ENCODE measurements at places on chromosomes 1 and 21.

- no peaks in the 10 kb centered on the region for H3K36me3 ChIP-seq
Measured at GRCh38 chr1:55214934-55215193, 300 bp downstream of the USP24 start.

- DNase-seq: no peak
- no peaks in the 10 kb centered on the region for H3K36me3 ChIP-seq
- peaks cover 34% of the 10 kb centered on the region for H3K4me1 ChIP-seq
- no peak overlapping the region for H3K27ac ChIP-seq
- H3K4me3 ChIP-seq: no peak overlapping the region
Measured at GRCh38 chr1:44422161-44422560, 17.1 kb downstream of the RNF220 start.

DNA sequence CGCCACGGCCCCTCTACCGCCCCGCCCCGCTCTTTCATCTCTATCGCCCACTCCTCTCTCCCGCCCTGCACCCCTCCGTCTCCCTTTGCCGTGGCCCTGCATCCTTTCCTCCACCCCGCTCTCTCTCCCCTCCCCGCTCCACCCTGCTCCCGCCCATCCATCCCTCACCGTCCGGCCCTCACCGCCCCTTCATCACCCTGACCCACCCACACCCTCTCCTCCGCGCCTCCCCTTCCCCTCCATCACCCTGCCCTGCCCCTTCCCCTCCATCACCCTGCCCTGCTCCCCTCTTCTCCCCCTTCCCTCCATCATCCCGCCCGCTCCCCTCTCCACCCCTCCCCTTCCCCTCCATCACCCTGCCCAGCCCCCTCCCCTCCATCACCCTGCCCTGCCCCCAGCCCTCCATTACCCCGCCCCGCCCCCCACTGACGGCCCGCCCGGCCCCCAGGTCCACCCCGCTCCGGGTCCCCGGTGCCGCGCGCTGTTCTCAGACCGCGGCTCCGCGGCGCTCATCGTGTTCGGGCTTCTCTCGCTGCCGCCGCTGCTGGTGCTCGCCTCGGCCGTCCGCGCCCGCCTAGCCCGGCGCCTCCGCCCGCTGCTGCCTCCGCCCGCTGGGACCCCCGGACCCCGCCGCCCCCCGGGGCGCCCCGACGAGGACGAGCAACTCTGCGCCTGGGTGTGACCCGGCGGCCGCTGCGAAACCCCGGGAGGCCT is 6.2 kb upstream of the ANKRD65 start:
- H3K4me1 ChIP-seq: peaks cover 38% of the 10 kb centered on the region
- DNase-seq: peak; percentile 74
- H3K4me3 ChIP-seq: peak overlapping the region; percentile 48
- no peaks in the 10 kb centered on the region for H3K27me3 ChIP-seq

GRCh38 chr1:189859385-189859977 is 618.2 kb downstream of the BRINP3 start:
- H3K27me3 ChIP-seq: no peaks in the 10 kb centered on the region
- H3K27ac ChIP-seq: no peak overlapping the region
- H3K36me3 ChIP-seq: no peaks in the 10 kb centered on the region

- no peaks in the 10 kb centered on the region for H3K36me3 ChIP-seq
- no peak for DNase-seq
- no peak overlapping the region for H3K27ac ChIP-seq
- peaks cover 49% of the 10 kb centered on the region for H3K4me1 ChIP-seq
Measured at GRCh38 chr1:94865360-94865759, 45.2 kb downstream of the SLC44A3 start.

DNA sequence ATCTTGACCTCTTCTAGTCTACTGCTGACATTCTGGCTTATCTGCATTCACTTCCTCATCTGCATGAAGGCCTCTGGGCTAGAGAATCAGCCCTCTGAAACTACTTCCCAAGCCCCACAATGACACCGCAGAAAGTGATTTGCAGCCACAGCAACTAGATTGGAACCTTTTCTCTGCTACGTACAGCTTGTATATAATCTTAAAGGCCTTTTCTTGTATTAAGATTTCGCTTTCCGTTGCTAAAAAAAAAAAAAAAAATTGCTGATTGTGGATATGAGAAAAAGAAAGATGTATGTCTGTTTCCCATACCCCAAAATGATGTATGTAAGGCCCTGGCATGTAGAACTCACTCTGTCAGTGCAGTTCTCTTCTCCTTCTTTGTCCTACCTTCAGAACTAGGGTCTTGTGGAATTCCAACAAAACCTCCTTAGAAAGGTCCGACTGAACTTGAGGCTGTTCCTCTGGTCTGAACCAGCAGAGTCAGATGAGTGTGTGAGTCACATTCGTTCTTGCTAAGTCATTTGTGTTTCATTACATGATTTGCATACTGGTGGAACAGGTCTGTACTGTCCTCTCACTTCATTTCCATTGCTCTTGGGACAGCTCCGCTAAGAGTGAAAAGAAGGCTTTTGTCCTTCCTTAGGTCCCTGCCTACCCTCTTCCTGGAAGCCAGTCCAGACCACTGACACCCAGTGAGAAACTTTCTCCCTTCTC is 62.7 kb downstream of the PLPP3 start:
- H3K4me3 ChIP-seq: no peak overlapping the region
- H3K27me3 ChIP-seq: no peaks in the 10 kb centered on the region
- H3K27ac ChIP-seq: no peak overlapping the region
- peaks cover 6% of the 10 kb centered on the region for H3K4me1 ChIP-seq

DNA sequence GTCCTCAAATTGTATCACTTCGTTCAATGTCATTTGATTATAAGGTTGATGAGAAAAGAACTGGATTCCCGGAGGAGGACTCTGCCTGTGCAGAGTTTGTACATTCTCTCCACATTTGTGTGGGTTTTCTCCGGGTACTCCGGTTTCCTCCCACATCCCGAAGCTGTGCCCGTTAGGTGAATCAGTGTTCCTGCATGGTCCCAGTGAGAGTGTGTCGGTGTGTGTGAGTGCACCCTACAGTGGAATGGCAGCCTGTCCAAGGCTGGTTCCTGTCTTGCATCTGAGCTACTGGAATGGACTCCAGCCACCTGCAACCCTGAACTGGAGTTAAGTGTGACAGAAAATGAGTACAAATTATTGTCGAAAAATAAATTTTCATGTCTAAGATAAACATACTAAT is 92.2 kb upstream of the KCTD3 start:
- no peaks in the 10 kb centered on the region for H3K27me3 ChIP-seq
- H3K4me1 ChIP-seq: no peaks in the 10 kb centered on the region
- H3K27ac ChIP-seq: no peak overlapping the region
- DNase-seq: no peak

DNA sequence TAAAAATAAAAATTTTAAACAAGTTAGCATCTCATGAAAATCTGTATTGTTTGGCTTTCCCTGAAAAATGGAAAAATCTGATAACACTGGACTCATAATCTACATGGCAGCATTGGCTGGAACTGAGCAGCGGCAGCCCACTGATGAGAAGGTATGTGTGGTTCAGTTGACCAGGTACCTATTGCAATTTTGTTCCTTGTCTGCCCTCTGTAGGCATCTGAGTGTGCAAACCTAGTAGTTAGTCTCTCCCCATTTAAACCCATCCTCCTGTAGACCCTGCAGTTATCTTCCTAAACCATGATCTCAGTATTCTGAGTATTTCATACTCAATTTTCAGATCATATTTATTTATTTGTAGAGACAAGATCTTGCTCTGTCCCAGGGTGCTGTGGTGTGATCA is 59.4 kb upstream of the SERBP1 start:
- H3K27ac ChIP-seq: no peak overlapping the region
- peak; percentile 39 for DNase-seq
- no peaks in the 10 kb centered on the region for H3K36me3 ChIP-seq
- H3K27me3 ChIP-seq: no peaks in the 10 kb centered on the region
- peaks cover 7% of the 10 kb centered on the region for H3K4me1 ChIP-seq
- no peak overlapping the region for H3K4me3 ChIP-seq

- H3K27me3 ChIP-seq: no peaks in the 10 kb centered on the region
- H3K36me3 ChIP-seq: no peaks in the 10 kb centered on the region
- H3K27ac ChIP-seq: peak overlapping the region; percentile 57
Measured at GRCh38 chr1:35539073-35539823, 18.0 kb downstream of the KIAA0319L start.

- no peaks in the 10 kb centered on the region for H3K36me3 ChIP-seq
- no peak for DNase-seq
- H3K4me1 ChIP-seq: no peaks in the 10 kb centered on the region
- no peak overlapping the region for H3K27ac ChIP-seq
Measured at GRCh38 chr21:28608646-28609045, 384.0 kb downstream of the LTN1 start.

DNA sequence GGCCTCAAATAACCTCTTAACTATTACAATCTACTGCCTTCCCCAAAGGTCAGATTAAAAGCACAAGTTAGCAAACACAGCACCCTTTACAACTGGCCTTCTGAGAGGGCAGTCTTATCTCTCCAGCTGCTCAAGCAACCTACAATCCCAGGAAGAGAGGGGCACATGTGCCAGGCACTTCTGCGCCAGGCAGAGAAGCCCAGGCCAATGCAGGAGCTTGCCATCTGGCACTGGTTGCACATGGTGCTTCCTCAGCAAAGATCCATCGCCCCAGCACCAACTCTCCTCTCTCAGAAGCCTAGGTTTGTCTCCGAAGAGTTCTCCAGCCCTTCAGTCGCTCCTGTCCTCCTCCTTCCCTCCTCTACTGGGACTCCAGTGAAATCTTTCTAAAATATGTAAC is 2.5 kb downstream of the STK40 start:
- no peak overlapping the region for H3K27ac ChIP-seq
- H3K4me1 ChIP-seq: peaks cover 27% of the 10 kb centered on the region
- no peak for DNase-seq
- H3K27me3 ChIP-seq: no peaks in the 10 kb centered on the region
- no peak overlapping the region for H3K4me3 ChIP-seq

GRCh38 chr21:44949161-44949778 is 9.4 kb downstream of the SLX9 start:
- no peak for DNase-seq
- no peaks in the 10 kb centered on the region for H3K27me3 ChIP-seq
- H3K4me1 ChIP-seq: no peaks in the 10 kb centered on the region
- H3K36me3 ChIP-seq: no peaks in the 10 kb centered on the region

GRCh38 chr1:86062453-86062852 is 94.1 kb downstream of the COL24A1 start:
- no peaks in the 10 kb centered on the region for H3K36me3 ChIP-seq
- no peak for DNase-seq
- H3K27ac ChIP-seq: no peak overlapping the region
- H3K27me3 ChIP-seq: no peaks in the 10 kb centered on the region
- no peak overlapping the region for H3K4me3 ChIP-seq
- H3K4me1 ChIP-seq: peaks cover 36% of the 10 kb centered on the region

GRCh38 chr1:54542962-54543539 is 5.0 kb upstream of the ACOT11 start:
- H3K4me3 ChIP-seq: peak overlapping the region; percentile 50
- H3K4me1 ChIP-seq: peaks cover 7% of the 10 kb centered on the region
- DNase-seq: no peak
- peaks cover 20% of the 10 kb centered on the region for H3K27me3 ChIP-seq
- H3K36me3 ChIP-seq: no peaks in the 10 kb centered on the region
- H3K27ac ChIP-seq: no peak overlapping the region

DNA sequence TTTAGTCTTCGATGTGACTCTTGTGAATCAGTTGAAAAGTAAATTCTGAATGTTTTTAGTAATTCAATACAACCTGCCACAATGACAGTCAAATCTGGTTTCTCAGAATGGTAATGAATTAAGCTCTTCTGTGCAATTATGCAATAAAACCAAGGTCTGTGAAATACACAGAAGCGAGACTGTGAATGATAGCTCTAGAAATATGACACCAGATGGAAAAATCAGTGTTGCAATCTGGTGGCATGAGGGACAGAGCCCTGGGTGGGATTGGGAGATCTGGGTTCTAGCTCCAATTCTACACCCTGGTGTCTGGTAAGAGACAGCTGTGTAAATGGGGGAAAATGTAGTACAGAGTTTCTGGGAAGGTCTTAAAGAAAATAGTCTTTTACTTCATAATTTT is 586.4 kb upstream of the ZRANB2 start:
- no peaks in the 10 kb centered on the region for H3K27me3 ChIP-seq
- peaks cover 7% of the 10 kb centered on the region for H3K4me1 ChIP-seq
- H3K36me3 ChIP-seq: no peaks in the 10 kb centered on the region
- DNase-seq: no peak

- no peaks in the 10 kb centered on the region for H3K4me1 ChIP-seq
- DNase-seq: no peak
- H3K4me3 ChIP-seq: no peak overlapping the region
- no peak overlapping the region for H3K27ac ChIP-seq
- H3K36me3 ChIP-seq: no peaks in the 10 kb centered on the region
Measured at GRCh38 chr1:193293726-193294125, 107.3 kb upstream of the B3GALT2 start.

- no peak overlapping the region for H3K4me3 ChIP-seq
- no peak overlapping the region for H3K27ac ChIP-seq
- DNase-seq: no peak
Measured at GRCh38 chr1:159421821-159422220, 10.2 kb upstream of the OR10J4 start.

GRCh38 chr1:8858888-8859706 is 19.4 kb downstream of the ENO1 start:
- H3K4me3 ChIP-seq: no peak overlapping the region
- peak; percentile 62 for DNase-seq
- no peak overlapping the region for H3K27ac ChIP-seq
- peaks cover 6% of the 10 kb centered on the region for H3K4me1 ChIP-seq

DNA sequence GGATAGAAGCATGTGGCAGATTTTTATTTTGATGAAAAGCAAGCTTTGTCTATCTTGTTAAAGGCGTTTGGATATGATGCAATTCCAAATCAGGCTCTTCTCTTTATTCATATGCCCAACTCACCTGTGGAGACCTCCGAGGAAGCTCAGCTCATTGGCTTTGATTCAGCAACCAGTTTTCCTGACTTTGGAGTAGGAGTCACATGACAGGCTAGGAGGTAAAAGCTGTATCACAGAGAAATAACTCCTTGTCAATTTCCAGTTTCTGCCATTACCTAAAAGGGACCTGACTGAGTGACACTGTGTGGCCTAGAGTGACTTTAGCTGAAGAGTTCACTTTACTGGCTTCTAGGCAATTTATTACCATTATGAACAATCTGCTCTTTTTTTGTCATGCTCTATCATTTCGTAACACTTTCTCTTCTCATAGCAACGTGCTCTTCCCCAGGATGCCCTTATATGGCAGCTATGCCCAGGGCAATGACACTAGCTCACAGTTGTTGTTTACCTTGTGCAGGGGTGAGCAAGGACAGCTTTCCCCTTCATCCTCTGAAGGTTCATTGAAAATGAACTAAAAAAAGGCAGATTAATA is 107.2 kb downstream of the KCNK1 start:
- H3K27me3 ChIP-seq: no peaks in the 10 kb centered on the region
- H3K4me1 ChIP-seq: peaks cover 10% of the 10 kb centered on the region
- no peaks in the 10 kb centered on the region for H3K36me3 ChIP-seq
- DNase-seq: no peak

- H3K4me3 ChIP-seq: no peak overlapping the region
- no peaks in the 10 kb centered on the region for H3K4me1 ChIP-seq
- DNase-seq: no peak
- no peaks in the 10 kb centered on the region for H3K36me3 ChIP-seq
- H3K27ac ChIP-seq: no peak overlapping the region
- H3K27me3 ChIP-seq: no peaks in the 10 kb centered on the region
Measured at GRCh38 chr1:192588546-192588945, 13.0 kb downstream of the RGS1 start.

DNA sequence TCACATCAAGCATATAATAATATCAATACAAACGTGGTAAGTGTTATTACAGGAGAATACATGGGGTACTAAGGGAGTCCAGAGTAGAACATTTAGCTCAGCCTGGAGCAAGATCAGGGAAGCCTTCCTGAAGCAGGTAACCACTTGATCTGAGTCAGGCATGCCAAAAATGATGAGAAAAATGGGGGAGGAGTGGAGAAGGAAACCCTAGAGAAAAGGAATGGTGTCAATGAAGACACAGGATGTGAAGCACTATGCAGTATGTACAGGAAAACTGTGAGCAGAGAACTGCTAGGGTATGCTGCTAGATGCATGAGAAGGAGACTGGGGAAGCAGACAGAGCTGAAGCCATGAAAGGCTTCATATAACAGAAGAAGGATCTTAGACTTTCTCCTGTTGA is 84.7 kb downstream of the NOTCH2 start:
- no peaks in the 10 kb centered on the region for H3K36me3 ChIP-seq
- H3K27ac ChIP-seq: no peak overlapping the region
- no peak for DNase-seq
- no peak overlapping the region for H3K4me3 ChIP-seq
- no peaks in the 10 kb centered on the region for H3K27me3 ChIP-seq

All from neural progenitor cell (in vitro differentiated cells).